ENCODE measurements at places on chromosomes 3 and 15. TPM values are rescaled to one million over a fixed set of nuclear protein-coding genes. Genes with fewer than 3 reads are reported as not detected.
A peak's percentile ranks its signal among the peaks of the same experiment; 100 is the strongest.

DNA sequence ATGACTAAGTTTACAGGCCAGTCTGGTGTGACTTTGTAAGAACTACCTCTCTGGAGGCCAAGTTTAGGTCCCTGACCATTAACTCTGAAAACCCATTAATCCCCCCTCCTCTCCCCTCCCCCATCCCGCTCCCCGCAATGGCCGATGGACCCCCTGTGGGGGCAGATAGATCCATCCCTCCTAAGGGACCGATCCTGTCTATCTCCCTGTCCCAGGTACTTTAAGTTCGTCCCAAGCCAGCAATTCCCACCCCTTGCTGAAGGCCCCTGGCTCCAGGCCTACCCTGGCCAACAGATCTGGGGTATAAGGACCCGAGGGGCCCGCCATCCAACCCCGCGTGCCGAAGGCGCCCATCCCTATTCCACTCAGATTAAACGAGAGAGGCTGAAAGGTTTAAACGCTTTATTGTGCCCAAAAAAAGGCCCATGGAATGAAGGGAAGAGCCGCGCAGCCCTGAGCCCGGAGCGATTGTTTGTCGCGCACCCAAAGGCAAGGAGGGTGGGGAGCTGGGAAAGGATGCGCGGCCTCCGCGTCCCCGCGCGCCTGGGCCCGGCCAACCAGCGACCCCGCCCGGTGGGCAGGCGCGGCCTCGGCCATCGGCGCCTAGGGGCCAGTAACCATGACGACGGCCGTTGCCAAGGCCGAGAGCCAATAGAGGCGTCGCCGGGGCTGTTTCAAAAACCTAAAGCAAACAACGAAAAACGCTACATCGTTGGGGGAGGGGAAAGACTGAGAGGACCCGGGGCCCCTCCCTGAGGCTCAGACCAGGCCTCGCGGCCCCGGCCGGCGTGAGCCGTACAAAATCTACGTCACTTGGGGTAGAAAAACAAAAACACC, 35.9 kb downstream of the HMCES start:
- H3K27ac ChIP-seq, result peak overlapping the region; percentile 72
- peak overlapping the region; percentile 75 for H3K4me3 ChIP-seq
- no peaks in the 10 kb centered on the region for H3K27me3 ChIP-seq
- H3K4me1 ChIP-seq, result no peaks in the 10 kb centered on the region
- peak; percentile 92 for DNase-seq
- H3K36me3 ChIP-seq, result no peaks in the 10 kb centered on the region

- no peak overlapping the region for H3K27ac ChIP-seq
- no peaks in the 10 kb centered on the region for H3K27me3 ChIP-seq
- no peaks in the 10 kb centered on the region for H3K4me1 ChIP-seq
- no peak for DNase-seq
- no peaks in the 10 kb centered on the region for H3K36me3 ChIP-seq
Observed at GRCh38 chr15:70280781-70281180, 183.1 kb upstream of the TLE3 start.

CKMT1B gene
- total RNA-seq, result not detected

DNA sequence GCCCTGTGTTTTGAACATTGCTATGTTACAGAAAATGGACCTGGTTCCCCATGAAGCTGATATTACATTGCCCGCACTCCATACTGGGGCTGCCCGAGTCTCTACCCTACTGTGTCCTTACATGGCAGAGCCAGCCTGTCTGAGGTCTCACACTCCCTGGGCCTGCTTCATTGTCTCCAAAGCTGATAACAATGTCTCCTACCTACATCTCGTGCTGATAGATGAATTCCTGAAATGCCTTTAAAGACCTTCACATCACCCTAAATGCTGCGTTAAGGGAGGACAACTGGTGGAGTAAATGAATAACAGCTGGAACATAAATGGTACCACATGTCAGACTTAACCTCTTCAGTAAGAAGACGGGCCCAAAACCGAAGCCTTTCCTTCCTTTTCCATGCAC, 62.9 kb upstream of the PTX3 start:
- no peak overlapping the region for H3K27ac ChIP-seq
- H3K36me3 ChIP-seq, result peaks cover 1% of the 10 kb centered on the region
- no peak overlapping the region for H3K4me3 ChIP-seq
- H3K4me1 ChIP-seq, result peaks cover 6% of the 10 kb centered on the region

- no peak overlapping the region for H3K4me3 ChIP-seq
- H3K36me3 ChIP-seq, result no peaks in the 10 kb centered on the region
- H3K4me1 ChIP-seq, result no peaks in the 10 kb centered on the region
- no peak overlapping the region for H3K27ac ChIP-seq
- DNase-seq, result peak; percentile 79
Observed at GRCh38 chr3:135503760-135504686, 461.5 kb upstream of the PPP2R3A start.

DNA sequence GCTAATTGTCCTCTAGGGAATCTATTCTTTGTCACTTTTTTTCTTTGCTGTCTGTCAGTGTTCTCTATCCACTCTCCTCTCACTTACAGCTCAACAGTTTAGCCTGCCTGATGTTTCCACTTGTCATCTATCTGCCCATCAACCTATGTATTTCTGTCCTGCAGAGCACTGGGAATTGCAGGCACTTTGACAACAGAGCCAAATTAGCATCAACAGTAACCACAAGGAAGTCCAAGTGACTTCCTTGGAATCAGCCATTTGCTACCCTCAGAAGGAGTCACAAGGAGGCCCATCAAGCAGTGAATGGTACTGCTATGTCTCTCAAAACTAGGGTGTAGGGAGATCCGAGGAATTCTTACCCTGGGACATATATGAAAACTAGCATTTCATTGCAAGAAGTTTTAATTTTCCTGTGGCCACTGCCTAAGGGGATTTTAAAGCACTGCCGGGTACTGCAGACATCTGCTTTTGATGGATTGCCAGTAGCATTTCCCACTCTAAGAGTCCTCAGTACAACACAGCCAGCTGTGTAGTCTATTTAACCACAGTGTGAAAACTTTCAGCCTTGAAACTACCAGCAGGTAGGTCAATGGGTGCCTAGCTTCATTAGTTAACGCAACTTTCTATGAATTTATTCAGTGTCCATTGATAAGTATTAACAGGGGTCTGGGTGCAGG, 898.8 kb downstream of the NTRK3 start:
- no peak overlapping the region for H3K4me3 ChIP-seq
- DNase-seq, result no peak
- H3K4me1 ChIP-seq, result no peaks in the 10 kb centered on the region
- no peak overlapping the region for H3K27ac ChIP-seq
- no peaks in the 10 kb centered on the region for H3K36me3 ChIP-seq

SLC28A2 gene
- not detected for total RNA-seq

PHLDB2 gene
- 166 TPM for total RNA-seq

- H3K4me1 ChIP-seq, result no peaks in the 10 kb centered on the region
- no peaks in the 10 kb centered on the region for H3K27me3 ChIP-seq
- no peak overlapping the region for H3K4me3 ChIP-seq
- H3K36me3 ChIP-seq, result no peaks in the 10 kb centered on the region
Observed at GRCh38 chr3:188002626-188003138, 151.3 kb upstream of the LPP start.

SENP5 gene
- total RNA-seq, result 40.3 TPM

DNA sequence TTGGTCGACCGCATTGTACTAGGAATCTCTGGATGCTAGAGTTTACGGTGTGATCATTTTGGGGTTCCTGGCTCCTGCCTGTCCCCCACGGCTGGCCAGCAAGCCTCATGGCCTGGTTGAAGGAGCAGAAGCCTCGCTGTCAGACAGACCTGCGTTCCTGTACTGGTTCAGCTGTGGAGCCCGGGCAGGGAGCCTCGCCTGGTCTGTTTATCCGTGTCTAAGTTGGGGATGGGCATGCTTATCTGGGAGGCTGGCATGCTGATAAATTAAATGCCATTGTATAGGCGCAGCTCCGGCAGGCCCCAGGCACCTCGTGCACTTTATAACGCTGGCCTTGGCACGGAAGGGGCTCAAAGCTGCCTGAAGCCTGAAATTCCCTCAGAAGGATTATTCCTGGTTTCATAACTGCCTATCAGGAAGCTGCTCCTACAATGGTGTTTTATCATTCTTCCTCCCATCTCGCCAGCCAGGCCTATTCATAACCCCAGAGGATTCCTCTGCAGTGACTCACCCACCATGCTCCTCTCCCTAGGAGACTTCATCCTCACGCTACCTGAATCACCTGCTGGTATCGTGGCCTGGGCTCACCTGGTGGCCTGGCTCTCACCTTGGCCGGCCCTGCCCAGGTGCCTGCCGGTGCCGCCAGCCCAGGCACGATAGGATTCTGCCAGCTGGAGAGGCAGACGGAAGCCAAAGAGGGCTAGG, 110.9 kb downstream of the ASB7 start:
- no peaks in the 10 kb centered on the region for H3K27me3 ChIP-seq
- no peak overlapping the region for H3K27ac ChIP-seq
- no peaks in the 10 kb centered on the region for H3K4me1 ChIP-seq

DNA sequence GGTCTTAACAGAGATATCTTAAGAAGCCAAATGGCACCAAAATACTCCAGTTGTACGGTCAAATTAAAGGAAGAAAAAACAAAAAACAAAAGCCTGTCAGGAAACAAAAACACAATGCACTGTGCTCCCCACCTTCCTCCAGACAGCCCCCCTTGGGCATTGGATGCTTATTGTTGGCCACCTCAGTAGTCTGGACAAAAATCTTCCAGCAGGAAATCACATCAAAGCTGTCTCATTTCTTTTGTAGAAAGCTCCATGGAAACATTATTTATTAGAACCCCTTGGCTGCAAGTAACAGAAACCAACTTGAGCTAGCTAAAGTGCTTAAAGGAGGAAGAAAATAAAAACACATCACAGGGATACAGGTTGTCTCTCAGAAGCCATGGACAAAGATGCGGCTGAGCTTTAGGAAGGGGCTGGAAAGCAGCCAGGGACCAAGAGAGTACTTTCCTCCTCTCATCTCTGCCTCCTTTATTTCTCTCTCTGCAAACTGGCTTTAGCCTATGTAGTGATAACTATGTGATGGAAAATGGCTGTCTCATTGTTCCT, 651.5 kb upstream of the ADAMTS9 start:
- no peaks in the 10 kb centered on the region for H3K36me3 ChIP-seq
- no peak for DNase-seq
- H3K27me3 ChIP-seq, result no peaks in the 10 kb centered on the region
- H3K4me1 ChIP-seq, result peaks cover 2% of the 10 kb centered on the region
- H3K4me3 ChIP-seq, result no peak overlapping the region
- no peak overlapping the region for H3K27ac ChIP-seq

GRCh38 chr15:70509731-70510143, 253.6 kb downstream of the UACA start:
- no peaks in the 10 kb centered on the region for H3K36me3 ChIP-seq
- H3K27me3 ChIP-seq, result no peaks in the 10 kb centered on the region
- DNase-seq, result no peak
- no peaks in the 10 kb centered on the region for H3K4me1 ChIP-seq
- H3K27ac ChIP-seq, result no peak overlapping the region

DNA sequence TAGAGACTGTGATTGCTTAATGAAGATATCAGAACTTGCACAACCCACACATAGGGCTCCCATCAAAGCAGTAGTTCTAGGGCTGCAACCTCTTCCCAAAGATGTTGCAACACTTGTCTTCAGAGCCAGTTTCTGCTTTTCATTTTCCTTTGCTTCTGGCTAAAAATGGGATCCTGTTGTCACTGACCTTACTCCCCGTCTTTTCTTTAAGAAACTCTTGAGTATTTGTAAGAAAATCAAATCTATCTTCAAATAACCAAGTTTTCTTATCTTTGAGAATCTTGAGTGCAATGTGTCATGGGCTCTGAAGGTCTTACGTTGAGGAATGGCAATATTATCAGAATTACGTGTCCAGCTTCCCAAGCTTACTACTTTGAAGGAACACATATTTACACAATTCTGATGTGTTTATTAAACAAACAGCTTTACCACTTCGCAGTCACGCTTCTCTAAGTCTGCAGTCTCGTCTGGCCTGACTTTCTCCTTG, 24.1 kb downstream of the CACNA1D start:
- H3K4me1 ChIP-seq, result no peaks in the 10 kb centered on the region
- DNase-seq, result no peak
- no peaks in the 10 kb centered on the region for H3K27me3 ChIP-seq
- no peak overlapping the region for H3K27ac ChIP-seq

- no peaks in the 10 kb centered on the region for H3K27me3 ChIP-seq
- no peak for DNase-seq
- no peak overlapping the region for H3K4me3 ChIP-seq
Observed at GRCh38 chr15:40276927-40277326, 5.9 kb downstream of the ANKRD63 start.

DNA sequence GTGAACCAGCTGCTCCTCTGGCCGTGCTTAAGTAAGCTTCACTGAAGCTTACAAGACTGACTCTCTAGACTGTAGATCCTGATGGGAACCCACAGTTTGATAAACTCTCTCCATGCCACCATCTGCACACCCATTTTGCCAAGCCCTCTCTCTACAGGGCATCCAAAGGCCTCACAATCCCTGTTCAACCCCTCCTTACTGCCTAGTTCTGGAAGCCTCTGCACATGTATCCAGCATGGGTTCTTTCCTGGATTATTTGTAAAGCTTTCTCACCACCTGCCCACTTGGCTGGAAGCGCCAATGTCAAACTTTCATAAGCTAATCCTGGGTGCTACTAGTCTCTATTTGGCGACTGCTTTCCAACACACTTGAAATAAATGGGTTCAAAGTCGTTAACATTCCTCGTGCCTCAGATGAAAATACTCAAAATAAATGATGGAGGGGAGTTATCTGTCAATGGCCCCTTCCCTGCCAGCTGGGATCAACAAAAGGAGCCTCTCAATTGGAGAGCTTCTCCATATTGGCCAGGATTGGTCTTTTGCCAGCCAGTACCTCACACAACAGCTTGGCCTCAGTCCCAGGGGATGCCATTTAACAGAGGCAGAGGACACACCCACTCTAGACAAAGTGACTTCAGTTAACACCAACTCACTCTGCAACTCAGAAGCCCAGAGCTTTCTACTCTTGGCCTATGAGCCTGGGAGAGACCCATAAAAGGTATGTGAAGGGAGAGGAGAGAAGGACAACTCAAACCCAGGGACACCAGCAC, 48.1 kb downstream of the SH3BP5 start:
- H3K36me3 ChIP-seq, result no peaks in the 10 kb centered on the region
- no peaks in the 10 kb centered on the region for H3K27me3 ChIP-seq
- H3K4me3 ChIP-seq, result no peak overlapping the region
- H3K27ac ChIP-seq, result no peak overlapping the region
- H3K4me1 ChIP-seq, result no peaks in the 10 kb centered on the region
- DNase-seq, result no peak

SST gene
- not detected for total RNA-seq

CATSPER2 gene
- 9.3 TPM for total RNA-seq

NR2E3 gene
- total RNA-seq, result 0.72 TPM

- no peaks in the 10 kb centered on the region for H3K27me3 ChIP-seq
- no peak overlapping the region for H3K4me3 ChIP-seq
- H3K27ac ChIP-seq, result no peak overlapping the region
- peaks cover 4% of the 10 kb centered on the region for H3K36me3 ChIP-seq
- DNase-seq, result peak; percentile 6
- no peaks in the 10 kb centered on the region for H3K4me1 ChIP-seq
Observed at GRCh38 chr3:51708216-51708845, 1.5 kb downstream of the GRM2 start.

GRCh38 chr15:57229051-57229450, 147.3 kb upstream of the CGNL1 start:
- no peak for DNase-seq
- H3K4me1 ChIP-seq, result no peaks in the 10 kb centered on the region

Data from aorta (tissue), 5 donors.